ENCODE measurements at places on chromosomes 12 and 14. TPM values are rescaled to one million over a fixed set of nuclear protein-coding genes. Genes with fewer than 3 reads are reported as not detected.

The ACIN1 gene
- total RNA-seq, result 209 TPM

The IFI27 gene
- total RNA-seq, result 5.2 TPM

The MGP gene
- not detected for total RNA-seq

The HPD gene
- not detected for total RNA-seq

The ITPR2 gene
- 49.3 TPM for total RNA-seq

The ATG14 gene
- 4.3 TPM for total RNA-seq

The TEX52 gene
- not detected for total RNA-seq

DNA sequence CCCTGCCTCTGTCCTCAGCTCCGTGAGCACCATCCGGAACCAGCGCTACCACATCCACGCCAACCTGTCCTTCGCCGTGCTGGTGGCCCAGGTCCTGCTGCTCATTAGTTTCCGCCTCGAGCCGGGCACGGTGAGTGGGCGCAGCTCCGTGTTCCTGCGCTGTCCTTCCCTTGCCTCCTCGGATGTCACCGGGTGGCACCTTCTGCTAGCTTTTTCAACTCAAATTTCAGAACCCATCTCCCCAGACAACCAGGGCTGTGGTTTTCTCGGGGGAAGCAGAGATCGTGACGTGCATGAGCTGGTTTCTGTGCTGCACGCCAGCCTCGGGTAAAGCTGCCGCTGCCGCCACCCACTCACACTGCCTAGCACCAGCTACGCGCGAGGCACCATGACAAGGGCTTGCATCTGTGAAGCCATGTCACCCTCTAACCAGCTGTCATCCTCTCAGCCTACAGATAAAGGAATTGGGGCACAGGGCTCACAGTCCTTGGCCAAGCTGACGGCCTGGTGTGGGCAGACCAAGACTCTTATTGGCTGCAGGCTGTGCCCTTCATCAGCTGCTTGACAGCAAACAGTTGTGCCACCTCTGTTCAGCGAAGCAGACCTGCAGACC, 152.1 kb downstream of the ADGRD1 start:
- peak overlapping the region; percentile 62 for H3K27ac ChIP-seq
- H3K4me1 ChIP-seq, result peaks cover 18% of the 10 kb centered on the region
- H3K36me3 ChIP-seq, result no peaks in the 10 kb centered on the region
- peak; percentile 28 for DNase-seq

DNA sequence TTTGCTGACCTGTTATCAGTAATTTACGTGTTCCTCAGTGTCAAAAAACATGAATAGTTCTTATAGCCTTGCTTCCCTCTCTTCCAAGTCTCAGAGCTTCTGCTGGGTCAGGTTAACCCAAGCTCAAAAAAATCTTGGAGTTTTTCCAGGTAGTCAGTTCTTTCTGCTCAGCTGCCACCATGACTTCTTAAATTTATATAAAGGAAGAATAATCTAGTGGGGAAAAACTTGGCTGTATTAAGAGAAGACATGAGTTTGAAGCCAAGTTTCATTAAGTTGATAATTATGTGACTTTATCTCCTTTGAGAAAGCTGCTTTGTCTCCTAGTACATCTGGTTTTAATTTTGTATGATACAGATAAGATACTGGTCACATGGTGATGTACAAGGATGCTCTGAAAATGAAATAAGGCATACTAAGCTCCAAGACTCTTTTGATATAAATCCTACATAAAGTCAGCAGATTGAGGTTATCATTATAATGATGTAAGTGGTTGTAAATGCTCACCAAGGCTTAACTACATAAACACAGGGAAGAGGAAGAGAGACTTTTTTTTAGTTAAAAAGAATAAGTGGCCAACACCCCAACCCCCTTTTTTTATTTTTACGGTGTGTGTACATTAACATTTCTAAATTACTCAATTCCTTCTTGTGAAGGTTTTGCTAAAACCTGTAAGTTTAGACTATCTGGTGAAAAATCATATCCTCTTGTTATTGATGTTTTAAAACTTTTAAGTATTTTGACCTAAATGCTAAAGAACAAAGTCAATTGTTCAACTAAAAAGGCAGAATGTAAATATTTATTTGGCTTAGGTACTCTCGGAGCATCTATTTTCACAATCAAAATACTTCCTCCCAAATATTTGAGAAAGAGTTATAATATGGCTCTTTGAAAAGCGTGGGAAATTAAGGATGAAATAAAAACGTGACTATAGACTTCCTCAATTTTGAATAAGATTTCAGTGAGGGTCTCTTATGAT, 84.1 kb upstream of the SLC38A2 start:
- H3K27ac ChIP-seq, result peak overlapping the region; percentile 80
- H3K4me3 ChIP-seq, result peak overlapping the region; percentile 28
- H3K36me3 ChIP-seq, result no peaks in the 10 kb centered on the region
- H3K27me3 ChIP-seq, result no peaks in the 10 kb centered on the region

DNA sequence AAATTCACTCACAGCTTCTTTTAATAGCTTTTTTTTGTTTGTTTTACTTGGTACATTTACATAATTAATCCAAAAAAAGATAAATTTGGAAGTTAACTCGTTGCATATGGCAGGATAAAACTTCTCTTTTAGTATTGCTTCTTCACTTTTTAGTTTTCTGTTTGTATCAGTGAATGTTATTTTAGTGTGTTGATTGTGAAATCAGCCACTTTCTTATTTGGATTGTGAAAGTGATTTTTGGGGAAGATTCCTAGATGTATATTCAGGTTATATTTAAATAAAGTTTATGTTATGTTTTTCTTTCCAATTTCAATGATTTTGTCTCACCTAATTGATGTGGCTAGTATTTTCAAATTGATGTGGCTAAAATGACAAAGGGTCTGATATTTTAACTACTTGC, 693.9 kb upstream of the MGAT4C start:
- no peak for DNase-seq
- H3K4me3 ChIP-seq, result no peak overlapping the region
- no peaks in the 10 kb centered on the region for H3K36me3 ChIP-seq
- H3K4me1 ChIP-seq, result no peaks in the 10 kb centered on the region
- no peak overlapping the region for H3K27ac ChIP-seq
- no peaks in the 10 kb centered on the region for H3K27me3 ChIP-seq

DNA sequence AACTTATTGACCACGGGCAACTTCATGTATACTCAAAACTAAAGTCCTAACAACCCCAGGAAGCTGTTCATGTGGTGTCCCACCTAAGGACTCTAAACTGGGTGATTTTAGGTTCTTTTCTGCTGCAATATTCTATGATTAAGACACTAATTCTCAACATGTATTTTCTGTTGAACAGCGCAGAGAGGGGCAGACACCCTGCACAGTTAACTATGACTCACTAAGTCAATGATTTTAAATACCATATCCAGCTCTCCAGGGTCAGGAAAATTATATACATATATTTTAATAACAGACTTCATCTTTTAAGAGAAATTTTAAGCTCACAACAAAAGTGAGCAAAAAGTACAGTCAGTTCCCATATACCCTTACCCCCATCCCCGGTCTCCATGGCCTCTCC, 85.0 kb downstream of the FOXN3 start:
- H3K4me1 ChIP-seq, result peaks cover 27% of the 10 kb centered on the region
- DNase-seq, result no peak
- no peak overlapping the region for H3K4me3 ChIP-seq
- no peaks in the 10 kb centered on the region for H3K27me3 ChIP-seq

DNA sequence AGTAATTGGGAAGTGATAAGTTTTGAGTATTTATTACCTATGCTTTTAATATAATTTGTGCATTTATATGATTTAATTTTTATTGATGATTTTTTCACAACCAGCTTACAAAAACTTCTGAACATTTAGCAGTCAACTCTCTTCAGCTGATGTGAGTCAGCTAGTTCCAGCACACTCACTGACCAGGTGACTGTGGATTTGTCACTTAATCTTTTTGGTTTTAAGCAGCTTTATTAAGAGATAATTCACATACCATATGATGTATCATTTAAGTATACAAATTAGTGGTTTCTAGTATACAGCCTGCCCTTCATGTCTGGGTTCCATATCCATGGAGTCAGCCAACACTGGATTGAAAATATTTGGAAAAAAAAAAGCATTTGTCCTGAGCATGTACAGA, 103.5 kb downstream of the SYNE2 start:
- H3K27ac ChIP-seq, result no peak overlapping the region
- no peaks in the 10 kb centered on the region for H3K4me1 ChIP-seq

- H3K4me1 ChIP-seq, result peaks cover 9% of the 10 kb centered on the region
- H3K27ac ChIP-seq, result no peak overlapping the region
- H3K4me3 ChIP-seq, result no peak overlapping the region
Observed at GRCh38 chr14:75993567-75994041, 8.0 kb downstream of the IFT43 start.

DNA sequence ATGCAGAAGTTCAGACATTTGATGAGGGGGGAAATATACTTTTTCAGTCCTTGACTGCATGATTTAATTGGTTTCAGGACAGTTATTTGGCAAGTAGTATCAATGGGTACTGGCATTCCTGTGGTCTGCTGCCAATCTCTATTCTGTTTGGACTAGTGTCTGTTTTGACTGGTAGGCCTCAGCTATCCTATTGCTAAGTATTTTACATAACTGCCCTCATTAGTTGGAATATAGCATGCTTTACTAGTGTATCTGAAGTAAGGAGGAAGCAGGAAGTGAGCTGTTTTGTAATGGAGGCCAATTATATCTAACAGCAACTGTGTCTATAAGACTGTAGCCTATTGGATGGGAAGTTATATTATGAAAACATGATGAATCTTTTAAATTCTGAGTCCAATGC, 104.3 kb downstream of the FLRT2 start:
- no peaks in the 10 kb centered on the region for H3K27me3 ChIP-seq
- H3K4me3 ChIP-seq, result no peak overlapping the region
- no peaks in the 10 kb centered on the region for H3K36me3 ChIP-seq
- no peaks in the 10 kb centered on the region for H3K4me1 ChIP-seq
- no peak overlapping the region for H3K27ac ChIP-seq

GRCh38 chr14:21163871-21164291, 8.0 kb upstream of the OR5AU1 start:
- H3K4me1 ChIP-seq, result peaks cover 3% of the 10 kb centered on the region
- no peaks in the 10 kb centered on the region for H3K36me3 ChIP-seq
- no peak for DNase-seq
- H3K27me3 ChIP-seq, result peaks cover 33% of the 10 kb centered on the region
- H3K4me3 ChIP-seq, result no peak overlapping the region

DNA sequence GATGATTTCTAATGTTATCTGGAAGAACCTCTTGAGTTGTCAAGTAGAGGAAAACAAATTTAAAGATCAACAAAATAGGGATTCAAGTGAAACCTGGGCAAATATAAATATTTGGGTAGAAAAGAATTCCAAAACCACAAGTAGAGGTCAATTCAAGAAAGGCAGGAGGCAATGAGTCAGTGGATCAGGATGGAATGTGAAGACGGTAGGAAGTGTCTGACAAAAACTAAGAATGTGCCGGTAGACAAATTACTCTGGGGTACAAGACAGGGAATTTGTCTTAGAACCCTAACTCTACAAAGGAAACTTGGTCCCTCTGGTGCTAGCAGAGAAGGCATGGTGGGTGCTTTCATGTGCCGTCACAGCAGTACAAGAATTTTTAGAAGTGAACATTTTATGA, 13.6 kb downstream of the ABCD2 start:
- peaks cover 56% of the 10 kb centered on the region for H3K36me3 ChIP-seq
- H3K27ac ChIP-seq, result no peak overlapping the region
- H3K4me1 ChIP-seq, result peaks cover 29% of the 10 kb centered on the region
- no peak for DNase-seq
- no peaks in the 10 kb centered on the region for H3K27me3 ChIP-seq

DNA sequence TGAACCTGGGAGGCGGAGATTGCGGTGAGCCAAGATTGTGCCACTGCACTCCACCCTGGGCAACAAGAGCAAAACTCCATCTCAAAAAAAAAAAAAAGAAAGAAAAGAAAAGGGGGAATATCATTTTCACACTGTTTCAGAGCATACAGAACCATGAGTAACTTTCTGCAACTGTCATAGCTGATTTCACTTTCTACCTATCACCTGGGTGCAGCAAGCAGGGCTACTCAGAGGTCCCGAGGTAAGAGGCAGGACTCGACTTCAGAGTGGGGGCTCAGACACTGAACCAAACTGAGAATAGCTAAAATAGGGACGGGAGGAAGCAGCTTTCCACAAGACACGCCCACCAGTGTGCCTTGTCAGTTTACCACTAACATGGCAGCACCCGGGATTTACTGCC, 29.8 kb downstream of the OR10P1 start:
- DNase-seq, result no peak
- H3K36me3 ChIP-seq, result no peaks in the 10 kb centered on the region
- H3K27ac ChIP-seq, result no peak overlapping the region
- no peak overlapping the region for H3K4me3 ChIP-seq

Measured in activated T-helper 2 cell treated with anti-CD3 and anti-CD28 coated beads, Interferon-gamma antibody, Interleukin-2, Interleukin-4, amounts not matched to agents 10 μg/mL and 5 μg/mL and 100 μg/mL, durations not matched to agents 14 hours and 24 hours and 36 hours (primary cell).